ENCODE measurements at places on chromosomes 6 and 20.

- DNase-seq = peak; percentile 69
Measured at GRCh38 chr20:41357424-41358163, 9.0 kb downstream of the EMILIN3 start.

GRCh38 chr6:119890470-119890869 is 540.9 kb upstream of the MAN1A1 start:
- DNase-seq = no peak

GRCh38 chr20:37393196-37393862 is 47.4 kb downstream of the SRC start:
- DNase-seq = peak; percentile 72

DNA sequence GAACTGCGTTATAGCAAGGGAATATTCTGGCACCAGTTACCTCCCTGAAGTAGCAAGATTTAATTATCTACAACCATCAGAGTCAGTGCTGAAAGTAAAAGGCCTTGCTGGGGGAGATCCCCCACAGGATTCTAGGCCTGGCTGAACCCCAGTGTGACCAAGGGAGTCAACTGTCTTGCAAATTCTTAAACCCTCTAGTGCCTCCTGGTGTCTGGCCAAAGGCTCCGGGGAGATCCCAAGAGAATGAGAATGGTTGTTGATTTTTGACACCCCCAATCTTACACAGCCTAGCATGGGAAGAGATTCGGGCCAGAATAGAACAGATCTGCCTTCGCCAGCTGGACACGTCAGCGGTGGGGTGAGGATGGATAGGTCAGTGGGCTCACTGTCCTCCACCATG is 179.4 kb downstream of the ERMARD start:
- DNase-seq = no peak

GRCh38 chr6:22468256-22468965 is 101.0 kb upstream of the HDGFL1 start:
- DNase-seq = no peak

DNA sequence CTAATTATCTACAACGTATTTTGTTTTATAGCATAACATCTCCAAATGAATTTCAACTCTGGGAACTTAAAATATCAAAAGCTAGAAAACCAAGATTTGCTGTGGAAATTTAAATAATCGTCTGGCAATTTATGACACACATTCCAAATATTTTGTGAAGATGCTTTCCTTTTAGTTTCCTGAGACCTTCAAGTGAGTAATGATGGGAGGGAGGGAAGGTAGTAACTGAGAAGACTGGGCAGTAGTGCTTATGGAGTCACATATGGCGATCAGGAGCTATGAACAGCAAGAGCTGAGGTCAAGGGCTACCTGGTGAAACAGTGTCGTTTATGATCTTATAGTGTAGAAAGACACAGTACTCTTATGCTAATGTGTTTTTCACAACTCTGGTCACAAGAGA is 178.2 kb upstream of the THEMIS start:
- no peak for DNase-seq

- no peak for DNase-seq
Measured at GRCh38 chr20:36532822-36533221, 8.5 kb upstream of the MYL9 start.

Measured in right cardiac atrium (tissue), 5 donors.